ENCODE measurements at places on chromosomes 1 and 21. TPM values are rescaled to one million over a fixed set of nuclear protein-coding genes. Genes with fewer than 3 reads are reported as not detected.

DNA sequence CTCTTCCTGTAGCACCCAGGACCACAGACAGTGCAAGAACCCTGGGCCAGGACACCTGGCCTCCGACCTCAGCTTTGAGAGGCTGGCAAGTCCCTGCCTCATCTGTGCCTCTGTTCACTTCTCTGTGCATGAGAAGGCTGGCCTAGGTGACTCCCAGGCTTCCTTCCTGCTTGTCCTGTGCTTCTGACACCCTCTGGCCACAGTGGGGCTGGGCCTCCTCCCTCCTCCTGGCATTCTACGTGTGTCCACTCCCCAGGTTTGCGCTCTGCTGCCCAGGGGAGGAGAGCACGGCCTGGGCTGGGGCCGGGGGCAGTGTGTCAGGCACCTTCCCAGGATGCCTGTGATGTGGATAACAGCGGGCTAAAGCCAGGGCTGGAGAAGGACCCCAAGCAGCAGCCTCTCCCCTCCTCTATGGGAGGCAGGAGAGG is 30.3 kb upstream of the PKP1 start:
- no peak for DNase-seq

Gene EDARADD
- 5.0 TPM for total RNA-seq

Gene MRAP
- not detected for total RNA-seq

DNA sequence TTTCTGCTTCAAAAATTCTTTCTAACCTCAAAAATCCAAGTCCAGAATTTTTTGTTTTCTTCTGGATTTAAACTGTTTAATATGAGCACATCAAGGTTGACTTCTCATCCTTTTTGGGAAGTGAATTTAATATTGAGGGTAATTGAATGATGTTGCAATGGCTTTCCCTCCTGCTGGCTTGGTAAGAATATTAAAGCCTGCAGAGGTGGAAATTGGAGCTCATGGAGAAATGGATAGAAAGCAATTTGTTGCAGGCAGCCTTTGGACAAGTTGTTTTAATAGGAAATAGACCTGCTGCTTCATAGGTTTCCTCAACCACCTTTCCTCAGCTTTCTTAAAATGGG is 124.7 kb downstream of the SYT2 start:
- DNase-seq = no peak

DNA sequence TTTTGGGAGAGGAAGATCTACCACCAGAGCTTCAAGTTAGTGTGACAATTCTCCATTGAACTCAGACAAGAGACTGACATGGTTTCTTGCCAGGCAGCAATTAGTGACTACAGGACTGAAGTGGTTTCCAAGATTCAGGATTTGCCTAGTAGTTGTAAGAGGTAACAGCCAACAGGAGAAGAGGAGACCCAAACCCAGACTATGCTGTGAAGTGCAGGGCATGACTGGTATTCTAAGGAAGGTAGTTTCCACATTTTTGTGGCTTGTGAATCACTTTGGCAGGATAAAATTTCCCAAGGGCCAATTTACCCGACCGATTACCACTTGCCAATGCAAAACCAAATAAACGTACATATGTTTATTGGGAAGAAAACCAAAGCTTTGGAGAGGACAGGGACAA is 14.7 kb upstream of the RAP1A start:
- DNase-seq = no peak

DNA sequence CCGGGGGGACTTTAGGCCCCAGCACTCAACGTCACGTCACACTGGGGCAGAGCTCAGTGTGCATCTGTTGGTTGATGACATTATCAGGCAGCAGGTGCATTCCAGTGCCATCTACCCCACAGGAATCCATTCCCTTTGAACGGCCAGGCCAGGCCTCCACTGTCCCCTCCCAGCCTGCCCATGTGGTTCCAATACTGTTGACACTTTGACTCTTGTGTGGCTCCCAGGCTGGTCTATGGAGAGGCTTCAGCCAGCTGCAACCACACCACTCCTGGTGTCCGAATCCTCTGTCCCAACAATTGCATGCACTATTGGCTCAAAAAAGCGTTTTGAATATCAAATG is 92.0 kb upstream of the SIM2 start:
- no peak for DNase-seq

Gene ECM1
- 0.22 TPM for total RNA-seq

Gene SERPINC1
- total RNA-seq = not detected

Gene NBPF6
- total RNA-seq = not detected

- DNase-seq = no peak
These were observed 68.5 kb downstream of the FOXJ3 start for GRCh38 chr1:42266253-42267135.

Gene UBASH3A
- 56.0 TPM for total RNA-seq
